ENCODE measurements at places on chromosomes 11 and 22.

DNA sequence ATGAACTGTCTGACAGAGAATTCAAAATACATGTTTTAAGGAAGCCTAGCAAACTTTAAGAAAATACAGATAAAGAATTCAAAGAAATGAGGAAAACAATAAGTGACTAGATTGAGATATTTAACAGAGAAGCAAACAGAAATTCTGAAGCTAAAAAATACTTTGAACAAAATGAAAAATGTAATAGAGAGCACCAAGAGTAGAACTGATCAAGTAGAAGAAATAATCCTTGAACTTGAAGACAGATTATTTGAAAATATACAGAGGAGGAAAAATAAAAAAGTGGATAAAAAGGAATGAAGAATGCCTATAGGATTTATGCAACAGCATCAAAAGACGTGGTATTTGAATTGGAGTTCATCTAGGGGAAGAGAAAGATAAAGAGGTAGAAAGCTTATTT, 101.9 kb upstream of the OR4B1 start:
- DNase-seq, result no peak

DNA sequence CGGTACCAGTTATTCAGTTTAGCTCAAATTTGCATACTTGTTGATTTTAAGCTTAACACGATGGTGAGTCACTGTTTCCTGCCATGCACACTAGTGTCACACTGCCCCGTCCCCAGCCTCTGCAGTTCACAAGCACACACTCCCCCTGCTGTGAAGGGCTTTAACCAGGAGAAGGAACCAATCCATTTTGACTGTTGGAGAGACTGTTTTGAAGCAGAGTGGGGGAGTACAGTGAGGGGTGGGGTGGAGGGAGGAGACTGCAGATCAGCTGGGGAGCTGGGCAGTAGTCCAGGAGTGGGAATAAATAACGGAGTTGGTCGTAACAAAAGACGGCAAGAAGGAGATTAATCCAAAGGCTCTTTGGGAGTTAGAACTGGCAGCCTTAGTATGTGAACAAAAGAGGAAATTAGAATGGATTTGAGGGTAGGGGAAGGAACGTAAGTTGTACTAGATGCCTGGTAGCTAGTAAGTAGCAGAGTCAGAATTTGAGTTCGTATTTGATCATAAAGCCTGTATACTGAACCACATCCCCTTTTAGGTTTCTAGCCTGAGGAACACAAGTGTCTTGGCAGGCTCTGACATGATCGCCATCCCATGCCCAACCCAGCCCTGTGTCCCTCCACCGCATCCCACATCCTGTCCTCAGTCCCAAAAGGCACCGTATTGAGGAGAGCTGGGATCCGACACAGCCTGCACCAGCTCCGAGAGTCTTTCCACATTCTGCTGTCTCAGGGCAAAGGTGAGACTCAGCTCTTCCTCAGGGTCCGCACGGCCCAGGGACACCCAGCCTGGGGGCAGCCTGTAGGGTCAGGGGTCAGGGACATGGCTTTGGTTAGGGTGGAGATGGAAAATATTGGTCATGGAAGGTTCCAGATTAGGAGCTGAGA, 862 bp downstream of the TPP1 start:
- DNase-seq, result no peak

DNA sequence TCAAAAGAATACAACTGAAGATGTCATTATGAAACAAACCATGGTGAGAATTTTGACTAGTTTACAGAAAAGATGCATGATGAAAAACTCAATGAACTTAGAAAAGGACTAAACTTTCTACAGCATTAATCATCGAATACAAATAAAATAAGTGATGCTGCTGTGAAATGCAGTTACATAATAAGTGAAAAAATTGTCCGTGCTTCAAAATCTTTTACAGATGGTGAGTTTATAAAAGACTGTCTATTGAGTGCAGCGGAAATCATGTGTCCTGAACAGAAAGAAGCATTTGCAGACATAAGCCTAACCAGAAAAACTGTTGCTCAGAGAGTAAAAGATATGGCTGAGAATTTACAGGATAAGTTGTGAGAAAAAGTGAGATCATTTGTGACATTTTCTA, 33.8 kb downstream of the NEAT1 start:
- DNase-seq, result no peak

- DNase-seq, result no peak
Measured at GRCh38 chr22:32583074-32583682, 108.6 kb downstream of the FBXO7 start.

DNA sequence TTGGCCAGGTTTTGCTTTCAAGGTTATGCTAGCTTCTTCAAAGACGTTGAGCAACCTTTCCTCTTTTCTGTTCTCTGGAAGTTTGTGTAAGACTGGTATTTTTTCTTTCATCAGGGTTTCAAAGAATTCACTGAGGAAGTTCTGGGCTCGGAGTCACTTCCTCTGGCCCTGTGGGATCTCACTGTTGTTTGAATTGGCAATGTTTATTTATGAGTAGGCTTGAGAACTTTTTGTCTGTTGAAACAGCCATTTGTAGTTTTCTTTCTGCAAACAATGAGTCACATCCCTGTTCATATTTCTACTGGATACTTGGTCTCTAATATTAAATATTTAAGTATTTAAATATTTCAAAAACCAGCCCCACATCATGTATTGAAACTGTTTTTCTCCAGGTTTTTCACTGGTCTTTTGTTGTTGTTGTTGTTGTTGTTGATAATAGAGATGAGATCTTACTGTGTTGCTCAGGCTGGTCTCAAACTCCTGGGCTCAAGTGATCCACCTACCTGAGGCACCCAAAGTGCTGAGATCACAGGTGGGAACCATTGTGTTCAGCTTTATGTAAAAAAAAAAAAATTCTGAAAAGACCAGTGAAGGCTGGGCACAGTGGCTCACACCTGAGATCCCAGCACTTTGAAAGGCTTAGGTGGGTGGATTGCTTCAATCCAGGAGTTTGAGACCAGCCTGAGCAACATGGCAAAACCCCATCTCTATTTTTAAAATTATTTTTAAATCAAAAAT, 26.9 kb downstream of the SUSD2 start:
- no peak for DNase-seq

All from GM13976 (cell line).